ENCODE measurements at places on chromosomes 16 and 17.

DNA sequence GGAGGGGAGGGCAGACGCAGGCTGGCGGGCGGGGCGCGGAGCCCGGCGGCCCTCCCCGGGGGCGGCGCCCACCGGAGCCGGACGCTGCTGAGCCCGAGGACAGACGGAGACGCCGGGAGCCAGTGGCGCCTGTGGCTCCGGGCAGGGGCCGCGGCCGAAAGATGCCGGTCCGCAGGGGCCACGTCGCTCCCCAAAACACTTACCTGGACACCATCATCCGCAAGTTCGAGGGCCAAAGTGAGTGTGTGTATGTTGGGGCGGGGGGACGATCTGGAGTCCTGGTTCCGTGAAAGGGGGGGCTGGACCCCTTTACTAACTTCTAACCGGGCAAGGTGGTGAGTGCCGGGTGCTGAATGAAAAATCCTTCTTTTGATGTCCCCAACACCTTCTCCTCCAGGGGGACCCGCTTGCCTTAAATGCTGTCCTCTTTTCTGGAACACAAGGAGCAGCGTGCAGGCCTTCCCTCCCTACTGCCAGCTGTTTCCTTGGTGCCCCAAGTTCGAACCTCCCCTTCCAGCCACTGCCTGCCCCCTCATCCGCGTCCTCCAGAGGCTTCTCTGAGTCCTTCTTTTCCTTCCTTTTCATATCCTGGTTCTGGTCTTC is at the start of gene KCNH6:
TSS of gene KCNH6 (plus strand) at position 106 of the 603 bp plus-strand sequence. CDS start at position 162, 56 bp downstream.
- H3K27ac ChIP-seq = no peak within 1 kb of the TSS
- DNase-seq = no peak
- H3K4me1 ChIP-seq = peaks cover 7% of the 10 kb centered on the region
- peaks cover 2% of the 10 kb centered on the region for H3K36me3 ChIP-seq
- H3K4me3 ChIP-seq = peak within 1 kb of the TSS; percentile 64

DNA sequence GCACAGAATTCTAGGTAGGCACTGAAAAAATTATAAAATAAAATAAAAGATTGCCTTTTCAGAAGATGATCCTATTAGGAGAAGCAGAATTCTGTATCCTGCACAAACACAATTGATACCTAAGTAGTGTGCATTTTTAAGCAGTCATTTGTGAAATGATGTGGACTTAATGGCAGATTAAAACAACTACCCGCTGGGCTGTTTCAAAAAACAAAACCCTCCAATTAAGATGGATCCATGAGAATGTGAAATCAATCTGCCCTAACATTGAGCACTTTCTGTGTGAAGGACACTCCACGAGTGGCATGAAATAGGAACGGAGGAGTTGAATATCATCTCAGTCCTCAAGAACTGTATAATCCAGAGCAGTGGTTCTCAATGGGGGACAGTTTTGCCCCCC is 1012.8 kb upstream of the EEF2KMT start:
- no peaks in the 10 kb centered on the region for H3K27me3 ChIP-seq
- no peak overlapping the region for H3K4me3 ChIP-seq
- H3K4me1 ChIP-seq = no peaks in the 10 kb centered on the region
- no peaks in the 10 kb centered on the region for H3K36me3 ChIP-seq
- DNase-seq = no peak

- DNase-seq = no peak
- H3K27ac ChIP-seq = peak overlapping the region; percentile 16
- no peak overlapping the region for H3K4me3 ChIP-seq
- peaks cover 8% of the 10 kb centered on the region for H3K36me3 ChIP-seq
Measured at GRCh38 chr16:56744996-56745640, 15.2 kb downstream of the NUP93 start.

- DNase-seq = no peak
- no peak overlapping the region for H3K4me3 ChIP-seq
- H3K27ac ChIP-seq = no peak overlapping the region
- peaks cover 3% of the 10 kb centered on the region for H3K4me1 ChIP-seq
- H3K27me3 ChIP-seq = peaks cover 12% of the 10 kb centered on the region
- peaks cover 2% of the 10 kb centered on the region for H3K36me3 ChIP-seq
Measured at GRCh38 chr17:59534583-59534982, 30.8 kb upstream of the DHX40 start.

DNA sequence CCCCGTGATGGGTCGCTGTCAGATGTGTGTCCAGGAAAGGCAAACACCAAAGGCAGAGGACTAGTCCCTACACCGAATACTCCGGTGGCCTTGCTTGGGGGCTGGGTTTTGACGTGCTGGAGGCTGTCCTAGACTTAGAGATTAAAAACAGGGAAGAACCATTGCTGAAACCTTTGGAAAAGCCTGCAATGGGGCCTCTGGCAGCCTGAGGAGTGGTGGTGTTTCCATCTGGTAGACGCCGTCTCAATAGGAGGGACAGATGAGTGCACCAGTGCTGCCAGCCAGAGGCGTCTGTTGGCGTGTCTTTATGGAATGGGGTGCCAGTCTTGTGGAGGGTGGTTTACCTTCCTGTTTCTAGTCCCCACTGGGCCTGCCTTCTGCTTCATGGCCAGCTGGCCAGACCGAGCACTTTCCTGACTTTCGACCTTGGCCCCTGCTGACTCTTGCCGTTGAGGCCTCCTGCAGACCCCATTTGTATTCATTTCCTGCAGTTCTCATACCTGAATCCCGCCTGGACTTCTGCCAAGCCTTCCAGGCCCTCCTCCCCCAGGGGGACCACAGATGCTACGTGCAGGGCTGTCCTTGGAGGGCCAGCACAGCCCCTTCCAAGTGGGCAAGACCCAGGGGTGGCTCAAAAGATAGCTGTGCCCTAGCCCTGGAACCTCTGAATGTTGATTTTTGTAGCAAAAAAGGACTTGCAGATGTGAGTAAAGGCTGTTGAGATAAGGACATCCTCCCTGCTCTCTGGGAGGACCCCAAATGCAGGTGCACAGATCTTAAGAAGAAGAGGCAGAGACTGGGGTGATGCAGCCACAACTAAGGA is 1.9 kb upstream of the DNASE1 start:
- H3K36me3 ChIP-seq = no peaks in the 10 kb centered on the region
- H3K4me3 ChIP-seq = no peak overlapping the region
- H3K27me3 ChIP-seq = no peaks in the 10 kb centered on the region
- no peak for DNase-seq

All from T-helper 17 cell (primary cell).